ENCODE measurements at places on chromosomes 13 and 19. TPM values are rescaled to one million over a fixed set of nuclear protein-coding genes. Genes with fewer than 3 reads are reported as not detected.

DMAC2 gene
- total RNA-seq: 41.9 TPM

GRCh38 chr13:95292622-95293021 is 8.6 kb downstream of the ABCC4 start:
- no peaks in the 10 kb centered on the region for H3K27me3 ChIP-seq
- no peaks in the 10 kb centered on the region for H3K4me1 ChIP-seq

DNA sequence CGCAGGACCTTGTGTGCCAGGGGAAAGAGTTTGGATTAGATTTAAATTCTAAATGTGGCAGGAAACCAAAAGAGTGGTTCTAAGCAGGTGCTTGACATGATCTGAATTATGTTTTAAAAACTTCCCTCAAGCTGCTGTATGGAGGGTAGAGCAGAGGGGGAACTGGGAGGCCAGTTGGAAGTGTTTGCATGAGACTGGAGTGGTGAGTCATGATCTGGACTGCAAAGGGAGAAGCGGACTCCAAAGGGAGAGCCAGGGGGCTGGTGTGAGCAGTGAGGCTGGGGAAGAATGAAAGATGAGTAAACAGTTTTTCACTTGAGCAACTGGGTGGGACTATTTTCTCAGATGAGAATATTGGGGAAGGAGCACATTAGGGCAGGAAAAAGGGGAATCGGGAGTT is 206.1 kb downstream of the DNAJC15 start:
- H3K27ac ChIP-seq: no peak overlapping the region
- H3K36me3 ChIP-seq: no peaks in the 10 kb centered on the region
- no peaks in the 10 kb centered on the region for H3K27me3 ChIP-seq
- DNase-seq: peak; percentile 87
- H3K4me3 ChIP-seq: no peak overlapping the region

DNA sequence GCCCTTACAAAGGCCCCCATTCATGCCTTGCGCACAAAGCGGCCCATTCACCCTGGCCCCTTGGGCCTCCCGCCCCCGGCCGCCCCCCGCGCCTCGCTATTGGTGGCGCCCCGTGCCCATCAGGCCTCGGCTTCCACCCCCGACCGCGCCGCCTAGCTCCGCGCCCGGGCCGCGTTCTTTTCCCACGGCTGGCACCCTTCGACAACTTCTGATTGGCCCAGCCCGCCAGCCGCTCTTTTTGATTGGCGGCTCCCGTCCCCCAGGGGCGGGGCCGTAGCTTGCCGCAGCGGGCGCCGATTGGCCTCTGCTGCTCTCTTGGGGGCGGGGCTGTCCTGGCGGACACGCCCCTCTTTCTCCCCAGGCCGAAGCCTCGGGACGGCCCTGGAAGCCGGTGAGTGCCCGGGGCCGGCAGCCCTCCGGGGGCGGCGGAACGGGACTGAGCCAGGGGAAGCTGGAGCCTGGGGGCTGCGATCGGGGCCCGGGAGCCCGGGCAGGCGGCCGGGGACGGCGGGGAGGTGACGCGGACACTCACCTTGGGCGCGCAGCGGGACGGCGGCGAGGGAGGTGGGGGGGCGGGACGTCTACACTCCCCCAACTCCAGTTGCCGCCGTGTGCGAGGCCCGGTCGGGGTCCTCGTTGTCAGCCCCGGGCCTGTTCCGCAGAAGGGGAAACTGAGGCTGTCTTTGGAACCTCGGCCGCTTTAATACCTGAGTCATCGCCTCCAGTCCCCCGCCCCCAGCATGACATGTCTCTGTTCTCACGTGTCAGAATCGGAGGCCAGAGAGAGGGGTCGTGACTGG is at the start of gene MYH14:
Gene MYH14 (plus strand): TSS at position 342 of the 800 bp plus-strand sequence. CDS start 6,744 bp downstream, outside the sequence.
- no peaks in the 10 kb centered on the region for H3K36me3 ChIP-seq
- peaks cover 68% of the 10 kb centered on the region for H3K27me3 ChIP-seq
- peak; percentile 93 for DNase-seq
- peak within 1 kb of the TSS; percentile 53 for H3K4me3 ChIP-seq

- H3K4me1 ChIP-seq: peaks cover 25% of the 10 kb centered on the region
- no peak for DNase-seq
- no peaks in the 10 kb centered on the region for H3K27me3 ChIP-seq
- H3K27ac ChIP-seq: no peak overlapping the region
- no peak overlapping the region for H3K4me3 ChIP-seq
- no peaks in the 10 kb centered on the region for H3K36me3 ChIP-seq
Measured at GRCh38 chr13:113919761-113920559, 53.9 kb downstream of the C13orf46 start.

DNA sequence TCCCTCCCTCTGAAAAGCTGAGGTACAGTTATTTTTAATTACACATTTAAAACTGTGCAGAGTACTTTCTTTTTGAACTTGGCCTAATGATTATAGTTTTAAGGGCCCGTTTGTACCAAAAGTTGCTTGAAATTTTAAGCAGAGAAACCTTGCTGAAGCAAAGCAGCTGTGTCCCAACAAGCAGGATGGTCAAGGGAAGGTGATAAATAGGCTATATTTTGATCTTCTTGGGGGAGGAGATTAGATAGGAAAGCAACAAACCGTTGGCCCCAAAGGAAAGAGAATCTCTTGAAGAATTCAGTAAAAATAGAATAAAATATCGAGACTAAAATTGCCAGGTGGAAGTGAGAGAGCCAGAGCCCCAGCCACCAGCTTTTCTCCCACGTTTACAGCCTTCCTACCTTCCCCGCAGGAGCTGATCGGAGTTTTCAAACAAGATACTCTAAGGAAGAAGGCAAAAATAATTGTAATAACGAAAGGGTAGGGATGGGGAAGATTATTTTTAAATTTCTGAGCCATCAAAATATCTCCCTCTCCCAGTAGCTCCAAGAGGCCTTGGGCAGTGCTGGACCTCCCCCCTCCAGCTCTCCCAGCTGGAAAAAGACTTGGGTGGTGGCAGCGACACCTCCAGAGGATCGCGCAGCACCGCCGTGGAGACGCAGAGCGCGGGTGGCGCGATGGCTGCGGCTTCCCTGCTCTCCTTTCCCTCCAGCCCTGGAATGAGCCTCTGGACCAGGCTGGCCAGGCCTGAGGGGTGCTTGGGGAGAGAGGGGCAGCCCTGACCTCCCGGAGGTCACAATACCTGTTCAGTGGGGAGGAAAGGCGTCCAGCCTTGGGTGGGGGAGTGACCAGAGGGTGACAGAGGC is 5.8 kb downstream of the ZIC2 start:
- peaks cover 4% of the 10 kb centered on the region for H3K4me1 ChIP-seq
- H3K4me3 ChIP-seq: no peak overlapping the region
- H3K27ac ChIP-seq: no peak overlapping the region
- H3K27me3 ChIP-seq: peaks cover 100% of the 10 kb centered on the region
- H3K36me3 ChIP-seq: no peaks in the 10 kb centered on the region

GRCh38 chr13:27280009-27280656 is 9.5 kb downstream of the RASL11A start:
- H3K36me3 ChIP-seq: no peaks in the 10 kb centered on the region
- no peak overlapping the region for H3K4me3 ChIP-seq
- DNase-seq: no peak
